ENCODE measurements at places on chromosomes 5 and 9.

GRCh38 chr5:87411973-87412629, 629 bp downstream of the CCNH start:
- peak; percentile 61 for DNase-seq

GRCh38 chr5:88666761-88667495, 216.1 kb downstream of the MEF2C start:
- peak; percentile 40 for DNase-seq

DNA sequence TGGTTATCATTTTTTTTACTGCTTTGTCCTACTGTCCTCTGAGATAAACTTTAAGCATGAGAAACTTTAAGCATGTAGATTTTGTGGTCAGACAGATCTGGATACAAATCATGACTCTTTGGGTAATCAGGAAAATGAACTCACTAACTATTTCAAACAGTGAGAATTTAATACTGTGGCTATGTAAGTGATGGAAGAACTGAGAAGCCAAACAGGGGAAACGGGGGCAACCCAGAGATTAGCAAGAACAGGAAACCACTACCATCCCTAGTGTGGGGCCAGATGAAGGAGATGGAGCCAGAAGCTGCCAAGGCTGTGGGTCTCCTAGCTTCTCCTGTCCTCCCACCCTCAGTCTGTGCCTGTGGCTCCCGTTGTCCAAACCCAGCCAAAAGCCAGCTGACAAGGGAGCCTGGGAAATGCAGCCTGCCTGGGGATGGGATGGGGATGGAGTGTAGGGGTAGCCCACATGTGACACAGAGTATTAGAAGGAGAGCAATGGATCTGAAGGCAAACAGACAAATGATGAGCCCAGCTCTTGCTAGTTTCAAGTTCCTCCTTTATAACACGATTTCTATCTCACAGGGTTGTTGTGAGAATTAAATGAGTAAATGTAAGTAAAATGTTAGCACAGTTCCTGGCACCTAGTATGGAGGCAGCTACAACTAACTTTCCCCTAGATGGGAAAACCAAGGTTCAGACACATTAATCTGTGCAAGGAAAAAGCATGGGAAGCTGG, 27.7 kb upstream of the CDC23 start:
- DNase-seq = no peak

DNA sequence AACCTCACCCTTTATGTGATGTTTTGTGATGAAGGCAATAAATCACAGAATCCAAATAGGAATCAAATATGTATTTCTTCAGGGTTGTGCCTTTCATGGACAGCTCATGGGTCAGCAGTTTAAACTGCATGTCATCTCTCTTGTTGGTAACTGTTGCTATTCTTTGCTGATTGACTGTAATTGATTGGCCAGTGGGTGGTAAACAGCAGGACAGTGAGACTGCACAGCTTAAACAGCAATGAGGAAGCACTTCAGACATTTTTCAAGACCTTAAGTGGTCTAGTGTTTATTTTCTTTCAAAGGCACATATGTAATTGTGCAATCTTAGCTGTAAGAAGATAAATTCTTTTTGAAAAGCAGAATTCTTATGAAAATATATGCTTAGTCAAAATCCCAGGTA, 260.5 kb downstream of the COX7C start:
- DNase-seq = no peak

GRCh38 chr5:96614110-96614691, 48.0 kb upstream of the CAST start:
- DNase-seq = peak; percentile 96

GRCh38 chr9:71223953-71224538, 102.6 kb upstream of the TRPM3 start:
- no peak for DNase-seq

DNA sequence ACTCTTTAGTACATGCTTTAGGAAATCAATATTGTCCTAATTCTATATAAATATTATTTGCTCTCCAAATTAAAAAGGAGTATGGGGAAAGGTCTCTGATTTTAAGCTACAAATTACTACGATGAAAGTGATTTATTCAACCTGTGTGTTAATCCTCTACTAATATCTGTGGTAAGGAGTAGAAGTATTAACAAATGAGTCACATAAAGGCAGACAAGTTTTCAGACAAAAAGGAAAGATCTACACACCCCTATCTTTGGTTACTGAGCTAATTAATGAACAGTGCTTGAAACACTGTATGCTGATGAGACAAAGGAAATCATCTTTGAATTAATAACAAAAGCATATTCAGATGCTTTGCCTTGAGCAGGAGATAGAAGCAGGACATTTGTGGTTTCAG, 15.9 kb downstream of the LOX start:
- peak; percentile 41 for DNase-seq

- DNase-seq = no peak
Measured at GRCh38 chr5:53569453-53569852, 9.0 kb downstream of the NDUFS4 start.

GRCh38 chr5:37945446-37945845, 105.6 kb upstream of the GDNF start:
- DNase-seq = no peak

DNA sequence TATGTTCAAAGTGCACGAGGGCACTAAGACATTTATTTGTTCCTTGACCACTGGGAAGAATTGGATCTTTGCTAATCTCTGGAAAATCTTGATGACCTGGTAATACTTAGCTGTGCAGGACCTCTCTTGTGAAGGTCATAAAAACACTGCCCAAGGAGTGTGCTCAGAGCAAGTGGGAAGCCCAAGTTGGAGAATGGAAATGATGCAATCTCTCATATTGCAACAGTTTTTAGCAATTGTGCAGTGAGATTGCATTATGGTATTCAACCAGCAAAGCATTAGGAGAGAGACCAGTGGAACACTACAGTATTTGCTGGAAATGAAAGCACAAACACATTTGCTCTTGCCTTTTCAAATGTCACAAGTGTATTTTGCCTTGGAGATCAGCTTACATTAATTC, 34.5 kb downstream of the TXNDC8 start:
- peak; percentile 67 for DNase-seq

DNA sequence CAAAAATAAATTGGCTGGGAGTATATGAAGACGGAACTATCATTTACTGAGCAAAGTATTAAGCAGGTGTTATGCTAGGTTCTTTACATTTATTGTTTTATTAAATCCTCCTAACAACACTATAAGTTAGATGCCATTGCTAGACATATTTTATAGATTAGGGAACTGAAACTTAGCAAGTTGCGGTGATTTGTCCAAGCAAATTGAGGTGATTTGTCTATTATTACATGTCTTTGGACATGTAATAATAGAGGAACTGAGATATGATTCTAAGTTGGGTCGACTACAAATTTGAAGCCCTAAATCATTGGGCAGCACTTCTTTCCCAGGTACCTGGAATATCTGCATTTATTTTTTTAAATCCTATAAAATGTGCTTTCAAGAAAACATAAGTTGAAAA, 429.9 kb downstream of the GABRG2 start:
- DNase-seq = no peak

- no peak for DNase-seq
Measured at GRCh38 chr5:39238366-39239105, 19.2 kb upstream of the FYB1 start.

GRCh38 chr9:114805670-114806525, at the start of gene TNFSF15:
TSS of gene TNFSF15 (minus strand) at chr9:114806039. CDS start at chr9:114806012, 27 bp downstream.
- DNase-seq = no peak

DNA sequence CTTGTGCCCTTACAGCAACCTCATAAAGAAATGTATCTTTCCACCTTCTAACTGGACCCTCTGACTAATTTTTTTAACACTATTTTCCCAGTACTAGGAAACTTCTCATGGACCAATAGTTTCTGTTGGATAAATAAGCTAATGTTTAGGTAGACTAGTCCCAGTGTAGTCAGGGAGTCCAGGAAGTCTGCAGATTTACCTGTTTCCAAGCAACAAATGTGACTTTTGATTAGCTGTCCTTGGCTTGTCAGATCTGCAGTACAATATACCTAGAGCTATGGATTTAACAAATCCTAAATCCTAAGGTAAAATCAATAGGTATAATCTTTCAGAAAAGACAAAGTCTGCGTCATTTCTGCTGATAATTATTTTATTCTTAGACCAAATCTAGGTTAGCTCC, 55.7 kb downstream of the FAM174A start:
- no peak for DNase-seq

GRCh38 chr9:22718653-22719052, 272.0 kb downstream of the DMRTA1 start:
- peak; percentile 13 for DNase-seq

DNA sequence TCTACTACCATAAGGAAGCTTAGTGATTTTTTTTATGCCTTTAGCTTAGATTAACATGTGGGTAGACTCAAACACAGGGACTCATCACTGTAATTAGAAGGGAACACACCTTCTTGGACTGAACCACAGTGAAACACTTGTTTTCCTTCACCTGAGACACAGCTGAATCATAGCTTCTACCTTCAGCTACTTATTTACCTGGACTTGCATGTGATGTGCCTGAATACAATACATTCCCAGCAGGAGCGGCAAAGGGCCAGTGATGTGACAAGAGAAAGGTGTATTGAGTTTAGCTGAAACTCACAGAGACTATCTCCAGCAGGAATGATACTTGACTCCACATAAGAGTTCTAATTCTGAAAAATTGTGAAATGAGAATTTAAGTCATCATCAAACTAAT, 37.8 kb downstream of the GRAMD2B start:
- DNase-seq = no peak

DNA sequence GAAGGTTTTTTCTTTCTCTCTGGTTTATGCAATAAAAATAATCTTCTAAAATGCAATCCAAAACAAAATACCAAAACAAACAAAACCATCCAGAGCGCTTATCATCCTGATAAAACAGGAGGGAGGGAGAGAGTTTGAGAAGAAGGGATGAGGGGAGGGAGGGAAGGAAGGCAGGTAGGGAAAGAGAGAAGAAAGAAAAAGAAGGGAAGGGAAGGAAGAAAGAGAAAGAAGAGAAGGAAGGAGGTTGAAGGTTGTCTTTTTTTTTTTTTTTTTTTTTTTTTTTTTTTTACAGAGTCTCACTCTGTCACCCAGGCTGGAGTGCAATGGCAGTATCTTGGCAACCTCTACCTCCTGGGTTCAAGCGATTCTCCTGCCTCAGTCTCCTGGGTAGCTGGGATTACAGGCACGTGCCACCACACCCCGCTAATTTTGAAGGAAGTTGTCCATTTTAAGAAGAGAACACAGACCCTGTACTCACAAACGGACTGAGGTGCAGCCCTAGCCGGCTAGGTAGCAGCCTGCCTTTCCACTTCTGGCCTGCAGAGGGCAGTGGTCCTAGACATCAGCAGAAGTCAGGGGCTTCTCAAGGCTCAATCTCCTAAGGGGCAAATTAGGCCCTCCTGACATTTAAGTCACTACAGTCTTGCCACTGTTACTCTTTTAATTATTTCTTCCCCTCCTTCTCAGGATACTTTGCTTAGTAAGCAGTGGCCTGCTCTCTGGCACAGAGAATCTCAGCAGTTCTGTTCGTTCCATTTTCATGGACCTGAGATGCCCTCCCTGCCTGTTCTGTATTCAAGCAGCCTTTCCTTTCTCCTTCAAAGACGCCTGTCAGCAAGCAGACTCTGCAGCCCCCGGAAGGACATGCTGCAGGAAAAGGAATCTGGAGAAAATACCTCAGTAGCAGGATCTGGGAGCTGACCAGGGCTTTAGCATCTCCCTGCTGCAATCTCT, 76.4 kb downstream of the EPB41L4B start:
- peak; percentile 68 for DNase-seq

GRCh38 chr9:89956331-89956730, 351.5 kb downstream of the GADD45G start:
- DNase-seq = no peak

All from GM23248 (cell line).